Suprapubic skin (tissue), 4 donors: ENCODE measurements at places on chromosomes 16 and 17.

DNA sequence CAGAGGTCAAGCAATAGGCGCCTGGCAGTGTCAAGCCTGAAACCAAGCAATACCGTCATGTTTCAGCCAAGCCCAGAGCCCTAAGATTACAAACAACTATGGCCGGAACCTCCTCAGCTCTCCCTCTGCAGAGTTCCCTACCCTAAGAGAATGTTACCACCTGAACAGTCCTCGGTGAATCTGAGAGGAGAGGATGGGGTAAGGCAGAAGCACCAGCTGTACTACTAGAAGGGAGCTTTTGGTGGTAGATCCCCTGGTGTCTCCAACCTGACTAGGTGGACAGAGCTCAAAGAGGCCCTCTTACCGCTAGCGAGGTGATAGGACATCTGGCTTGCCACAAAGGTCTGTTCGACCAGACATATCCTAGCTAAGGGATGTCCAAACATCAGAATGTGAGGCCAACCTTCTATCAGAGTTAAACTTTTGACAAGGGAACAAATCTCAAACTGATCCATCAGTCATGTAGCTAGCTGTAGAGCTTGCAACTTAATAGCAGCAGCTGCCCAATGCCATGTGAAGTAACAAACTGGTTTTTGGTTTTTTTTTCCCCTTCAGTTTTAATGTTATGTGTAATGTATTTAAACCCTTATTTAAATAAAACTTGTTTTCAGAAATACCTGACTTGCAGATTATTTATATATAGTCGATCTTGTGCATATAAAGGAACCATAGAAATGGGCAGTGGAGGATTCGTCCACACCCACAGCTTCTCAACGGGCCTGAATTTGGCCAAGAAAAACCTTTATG lies 2.5 kb downstream of the EIF1 start:
- H3K27me3 ChIP-seq, result no peaks in the 10 kb centered on the region
- no peak for DNase-seq
- H3K27ac ChIP-seq, result no peak overlapping the region
- peak overlapping the region; percentile 73 for H3K4me3 ChIP-seq
- peaks cover 61% of the 10 kb centered on the region for H3K36me3 ChIP-seq

DNA sequence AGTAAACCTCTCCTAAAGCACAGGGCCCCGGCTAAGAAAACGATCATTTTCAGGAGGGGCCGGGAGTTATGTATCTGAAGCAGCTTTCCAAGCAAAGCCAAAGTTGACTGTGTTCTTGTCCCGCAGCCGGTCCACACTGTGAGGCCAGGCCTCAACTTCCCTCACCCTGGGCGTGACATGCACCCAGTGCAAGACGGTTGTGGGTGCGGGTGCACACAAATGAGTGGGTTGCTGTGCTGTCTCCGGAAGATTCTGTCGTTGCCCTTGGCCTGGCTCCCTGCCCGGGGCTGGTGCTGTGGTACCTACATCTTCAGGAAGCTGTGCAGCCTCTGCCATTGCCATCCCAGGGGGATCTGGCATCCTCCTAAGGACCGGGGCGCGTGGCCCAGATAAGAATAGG lies 16.6 kb downstream of the MLYCD start:
- H3K27me3 ChIP-seq, result no peaks in the 10 kb centered on the region
- H3K36me3 ChIP-seq, result peaks cover 88% of the 10 kb centered on the region
- no peak overlapping the region for H3K27ac ChIP-seq

DNA sequence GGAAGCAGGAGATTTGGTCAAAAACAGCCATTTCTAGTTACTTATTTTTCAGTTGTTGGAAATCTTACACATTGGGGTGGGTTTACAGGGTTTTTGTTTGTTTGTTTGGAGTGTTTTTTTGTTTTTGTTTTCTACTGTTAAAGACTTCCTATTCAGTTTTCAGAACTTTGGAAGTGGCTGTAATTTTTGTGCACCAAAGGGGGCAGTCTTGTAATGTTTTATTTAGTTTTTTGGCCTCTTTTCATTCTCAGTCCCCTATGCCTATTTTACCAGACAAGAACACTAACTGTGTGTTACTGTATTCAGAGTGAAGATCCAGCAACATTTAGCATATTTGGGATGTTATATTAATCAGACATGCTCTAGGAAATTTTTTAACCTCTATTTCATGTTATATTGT lies 20.6 kb downstream of the TPPP3 start:
- DNase-seq, result no peak
- no peak overlapping the region for H3K4me3 ChIP-seq
- no peaks in the 10 kb centered on the region for H3K27me3 ChIP-seq
- no peak overlapping the region for H3K27ac ChIP-seq
- no peaks in the 10 kb centered on the region for H3K4me1 ChIP-seq
- H3K36me3 ChIP-seq, result no peaks in the 10 kb centered on the region

DNA sequence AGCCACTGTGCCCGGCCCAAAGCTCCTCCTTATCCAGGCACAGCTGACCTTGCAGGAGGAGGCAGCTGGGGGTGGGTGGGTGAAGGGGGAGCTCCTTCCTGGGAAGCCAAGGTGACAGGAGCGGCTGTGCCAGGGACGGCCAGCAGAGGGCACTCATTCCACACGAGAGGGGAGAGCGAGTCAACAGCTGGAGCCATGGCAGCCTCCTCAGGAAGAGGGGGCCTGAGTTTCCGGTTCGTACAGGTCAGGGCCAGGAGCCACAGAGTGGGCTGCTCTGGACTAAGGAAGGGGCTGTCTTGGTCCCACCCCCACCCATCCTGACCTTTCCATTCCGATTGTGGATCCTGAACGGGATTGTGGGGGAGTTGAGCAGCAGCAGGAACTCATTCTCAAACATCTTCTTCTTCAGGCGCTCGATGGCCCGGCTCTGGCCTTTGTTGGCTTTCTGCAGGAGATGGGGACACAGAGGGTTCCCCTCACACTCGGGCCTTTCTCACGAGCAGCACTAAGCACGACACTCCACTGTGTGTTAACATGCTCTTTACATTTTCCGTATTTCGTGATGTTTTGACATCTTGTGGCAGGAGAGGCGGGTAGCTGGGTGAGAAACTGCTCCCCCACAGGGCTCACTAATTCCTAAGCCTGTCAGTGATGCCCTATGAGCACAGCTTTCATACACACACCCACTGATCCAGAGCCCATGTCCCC lies 61.6 kb downstream of the TIMM22 start:
- no peak overlapping the region for H3K4me3 ChIP-seq
- H3K27me3 ChIP-seq, result no peaks in the 10 kb centered on the region
- H3K27ac ChIP-seq, result no peak overlapping the region
- H3K36me3 ChIP-seq, result peaks cover 80% of the 10 kb centered on the region
- no peak for DNase-seq

DNA sequence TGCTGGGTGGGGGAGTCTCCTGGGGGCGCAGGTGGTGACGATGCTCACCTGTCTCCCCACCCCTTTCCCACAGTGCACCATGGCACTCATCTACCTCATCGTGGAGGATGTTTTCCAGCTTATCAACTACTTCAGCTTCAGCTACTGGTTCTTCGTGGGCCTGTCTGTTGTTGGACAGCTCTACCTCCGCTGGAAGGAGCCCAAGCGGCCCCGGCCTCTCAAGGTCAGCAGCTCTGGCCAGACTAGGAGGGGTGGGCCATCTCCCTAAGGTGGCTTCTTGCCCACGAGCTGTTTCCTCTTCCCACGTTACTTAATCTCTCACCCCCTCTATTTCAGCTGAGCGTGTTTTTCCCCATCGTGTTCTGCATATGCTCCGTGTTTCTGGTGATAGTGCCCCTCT lies 14.5 kb downstream of the SLC7A6OS start:
- peaks cover 62% of the 10 kb centered on the region for H3K36me3 ChIP-seq
- no peak for DNase-seq
- peaks cover 32% of the 10 kb centered on the region for H3K4me1 ChIP-seq
- no peaks in the 10 kb centered on the region for H3K27me3 ChIP-seq
- H3K27ac ChIP-seq, result no peak overlapping the region

DNA sequence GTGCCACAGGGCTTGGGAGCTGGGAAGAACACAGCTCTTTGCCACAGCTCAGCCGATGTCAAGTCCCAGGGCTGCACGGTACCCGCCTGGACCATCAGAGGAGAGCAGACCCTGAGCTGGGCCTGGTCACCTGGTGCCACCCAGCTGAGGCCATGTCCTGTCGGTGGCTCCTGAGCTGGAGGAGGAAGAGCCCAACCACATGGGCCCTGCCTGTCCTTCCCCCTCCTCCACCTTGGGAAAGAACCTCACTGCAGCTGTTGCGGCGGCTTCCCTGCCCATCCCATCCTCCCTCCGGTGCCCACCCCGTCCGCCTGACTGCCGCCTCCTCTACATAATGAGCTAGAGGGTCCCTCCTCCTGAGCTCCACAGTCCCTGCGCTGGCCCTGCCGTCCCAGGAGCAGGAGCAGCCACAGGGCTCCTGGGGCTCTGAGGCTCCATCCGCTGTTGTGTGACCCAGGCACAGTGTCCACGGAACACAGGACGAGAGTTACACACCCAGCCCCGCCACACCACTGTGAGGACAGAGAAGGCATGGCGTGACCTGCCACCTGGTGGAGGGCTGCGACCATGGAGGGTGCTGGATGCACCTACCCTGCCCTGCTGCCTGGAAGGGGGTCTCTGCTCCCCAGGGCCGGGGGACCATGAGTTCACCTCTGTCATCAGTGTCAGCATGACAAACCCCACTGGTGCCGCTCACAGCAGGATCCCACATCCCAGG lies 21.4 kb upstream of the CHMP6 start:
- peaks cover 32% of the 10 kb centered on the region for H3K27me3 ChIP-seq
- peaks cover 36% of the 10 kb centered on the region for H3K4me1 ChIP-seq
- H3K36me3 ChIP-seq, result peaks cover 3% of the 10 kb centered on the region
- no peak overlapping the region for H3K4me3 ChIP-seq

DNA sequence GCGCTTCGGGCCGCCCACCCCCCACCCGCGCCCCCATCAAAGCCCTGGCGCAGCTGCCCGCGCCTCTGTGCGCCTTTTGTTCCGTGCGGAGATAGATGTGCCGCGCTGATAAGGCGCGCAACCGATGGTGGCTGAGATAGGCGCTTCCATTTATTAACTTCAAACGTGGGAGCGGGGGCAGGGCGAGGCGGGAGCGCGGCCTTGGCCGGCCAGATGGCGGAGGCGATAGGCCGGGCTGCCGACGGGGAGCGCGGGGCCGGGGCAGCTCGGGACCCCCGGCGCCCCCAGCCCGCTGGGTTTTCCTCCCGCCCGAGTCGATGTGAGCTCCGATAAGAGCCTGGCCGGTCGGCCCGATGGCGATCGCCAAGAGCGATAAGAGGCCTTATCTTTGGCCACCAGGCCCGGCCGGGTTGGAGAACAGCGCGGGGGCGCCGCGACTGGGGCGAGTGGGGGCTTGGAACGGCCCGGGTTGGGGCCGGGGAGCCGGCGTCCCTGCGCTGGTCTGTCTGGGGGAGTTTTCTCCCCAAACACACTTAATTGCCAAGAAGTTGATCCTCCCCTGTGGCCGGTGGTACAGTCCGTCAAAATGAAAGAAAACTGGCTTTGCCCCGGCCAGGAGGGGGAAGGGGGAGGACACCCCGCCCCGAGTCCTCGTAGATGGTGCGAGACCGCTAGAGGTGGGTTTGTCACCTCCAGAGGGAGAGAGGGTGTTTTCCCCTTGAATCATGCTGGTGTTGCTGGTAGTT lies 2.7 kb downstream of the ZFPM1 start:
- no peaks in the 10 kb centered on the region for H3K27me3 ChIP-seq
- DNase-seq, result no peak
- no peaks in the 10 kb centered on the region for H3K36me3 ChIP-seq
- peaks cover 38% of the 10 kb centered on the region for H3K4me1 ChIP-seq
- peak overlapping the region; percentile 22 for H3K27ac ChIP-seq

- no peak overlapping the region for H3K27ac ChIP-seq
- no peaks in the 10 kb centered on the region for H3K4me1 ChIP-seq
- no peaks in the 10 kb centered on the region for H3K36me3 ChIP-seq
- H3K27me3 ChIP-seq, result peaks cover 19% of the 10 kb centered on the region
- no peak overlapping the region for H3K4me3 ChIP-seq
Observed at GRCh38 chr16:73204359-73205152, 156.6 kb upstream of the ZFHX3 start.

DNA sequence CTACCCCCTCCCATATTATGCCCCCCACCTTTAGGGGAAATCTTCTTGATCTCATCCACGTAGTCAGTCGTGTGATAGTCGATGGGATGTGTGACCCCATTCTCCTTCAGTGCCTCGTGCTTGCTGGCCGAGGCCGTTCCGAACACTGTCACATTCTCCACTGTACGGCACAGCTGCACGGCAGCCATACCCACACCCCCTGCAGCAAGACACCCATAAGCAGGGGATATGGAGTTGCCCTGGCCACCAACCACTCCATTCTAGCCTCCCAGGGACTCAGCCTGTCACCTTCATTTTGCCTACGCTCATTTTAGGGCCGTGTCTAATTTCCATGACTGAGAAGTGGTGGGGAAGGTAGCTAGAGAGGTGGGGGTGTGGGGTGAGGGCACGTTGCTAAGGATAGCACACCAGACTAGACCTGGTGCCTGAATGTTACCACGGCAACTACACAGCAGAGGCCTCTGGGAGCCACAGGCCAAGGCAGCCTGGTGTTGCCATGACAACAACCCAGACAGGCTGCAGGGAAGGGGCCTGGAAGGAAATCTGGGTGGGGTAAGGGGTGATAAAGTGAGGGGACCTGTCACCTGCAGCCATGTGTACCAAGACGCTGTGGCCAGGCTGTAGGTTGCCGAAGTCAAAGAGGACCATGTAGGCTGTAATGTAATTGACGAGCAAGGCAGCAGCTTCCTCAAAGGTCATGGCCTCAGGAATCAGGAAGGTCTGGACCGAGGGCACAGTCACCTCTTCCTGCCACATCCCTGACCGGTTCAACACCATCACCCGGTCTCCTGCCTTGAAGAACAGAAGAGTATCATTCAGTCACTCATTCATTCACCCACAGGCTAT lies 4.0 kb downstream of the VAT1 start:
- peaks cover 33% of the 10 kb centered on the region for H3K36me3 ChIP-seq
- no peak for DNase-seq
- H3K27ac ChIP-seq, result peak overlapping the region; percentile 91
- H3K27me3 ChIP-seq, result no peaks in the 10 kb centered on the region
- H3K4me1 ChIP-seq, result peaks cover 77% of the 10 kb centered on the region
- H3K4me3 ChIP-seq, result no peak overlapping the region

DNA sequence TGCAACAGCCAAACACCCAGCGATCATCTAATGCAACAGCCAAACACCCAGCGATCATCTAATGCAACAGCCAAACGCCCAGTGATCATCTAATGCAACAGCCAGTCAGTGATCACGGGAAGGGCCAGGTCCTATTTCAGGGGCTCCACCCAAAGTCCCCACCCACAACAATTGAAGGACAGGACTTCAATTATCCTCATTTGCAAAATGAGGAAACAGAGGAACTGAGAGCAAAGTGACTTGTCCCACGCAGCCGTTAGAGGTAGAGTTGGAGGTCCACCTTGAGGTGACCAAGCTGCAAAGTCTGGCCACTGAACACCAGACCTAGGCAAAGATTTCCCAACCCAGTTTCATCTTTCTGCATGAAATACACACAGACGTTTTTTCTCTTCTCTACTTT lies 3.7 kb downstream of the ZG16B start:
- DNase-seq, result no peak
- H3K36me3 ChIP-seq, result no peaks in the 10 kb centered on the region
- H3K4me3 ChIP-seq, result no peak overlapping the region
- H3K4me1 ChIP-seq, result peaks cover 24% of the 10 kb centered on the region
- H3K27me3 ChIP-seq, result peaks cover 33% of the 10 kb centered on the region
